Lower lobe of right lung (tissue), 2 donors: ENCODE measurements at places on chromosomes 13 and 19.
A peak's percentile ranks its signal among the peaks of the same experiment; 100 is the strongest.

DNA sequence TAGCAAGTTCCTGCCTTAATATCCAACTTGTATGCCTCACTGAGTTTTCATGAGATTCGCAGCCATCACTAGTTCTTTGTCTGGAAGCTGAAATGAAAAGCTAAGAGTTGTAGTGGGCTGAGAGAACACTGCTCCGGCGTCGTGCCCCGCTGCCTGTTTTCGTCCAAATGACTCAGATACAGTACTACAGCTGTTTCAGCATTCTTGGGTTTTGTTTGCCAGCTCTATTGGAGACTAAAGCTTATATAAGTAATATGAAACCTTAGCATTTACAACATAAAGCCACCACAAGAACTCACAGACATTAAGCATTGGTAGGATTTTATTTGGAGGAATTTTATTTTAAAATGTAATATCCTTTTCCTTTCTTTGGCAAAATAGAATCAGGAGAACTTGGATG, 299.7 kb downstream of the DLEU7 start:
- no peak for DNase-seq

DNA sequence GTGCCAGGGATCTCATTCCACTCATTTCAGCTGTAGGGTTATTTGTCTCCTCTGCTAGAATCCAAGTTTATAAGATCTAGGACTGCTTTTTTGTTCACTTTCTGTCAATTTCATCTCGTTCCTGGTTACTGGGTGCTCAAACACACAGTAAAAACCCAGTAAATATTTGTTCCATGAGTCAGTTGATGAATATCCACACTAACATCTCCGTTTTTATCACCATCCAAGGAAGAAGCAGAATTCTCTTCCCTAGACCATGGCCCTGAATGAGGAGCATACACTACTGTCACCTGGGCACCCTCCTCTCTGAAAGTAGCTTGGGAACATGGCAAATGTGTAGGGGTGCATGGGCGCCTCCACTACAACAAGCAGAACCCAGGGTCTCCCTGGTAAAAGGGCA, 390.8 kb downstream of the FOXO1 start:
- no peak for DNase-seq

- DNase-seq = no peak
These were observed 271.0 kb downstream of the SLITRK5 start for GRCh38 chr13:87942205-87942604.

DNA sequence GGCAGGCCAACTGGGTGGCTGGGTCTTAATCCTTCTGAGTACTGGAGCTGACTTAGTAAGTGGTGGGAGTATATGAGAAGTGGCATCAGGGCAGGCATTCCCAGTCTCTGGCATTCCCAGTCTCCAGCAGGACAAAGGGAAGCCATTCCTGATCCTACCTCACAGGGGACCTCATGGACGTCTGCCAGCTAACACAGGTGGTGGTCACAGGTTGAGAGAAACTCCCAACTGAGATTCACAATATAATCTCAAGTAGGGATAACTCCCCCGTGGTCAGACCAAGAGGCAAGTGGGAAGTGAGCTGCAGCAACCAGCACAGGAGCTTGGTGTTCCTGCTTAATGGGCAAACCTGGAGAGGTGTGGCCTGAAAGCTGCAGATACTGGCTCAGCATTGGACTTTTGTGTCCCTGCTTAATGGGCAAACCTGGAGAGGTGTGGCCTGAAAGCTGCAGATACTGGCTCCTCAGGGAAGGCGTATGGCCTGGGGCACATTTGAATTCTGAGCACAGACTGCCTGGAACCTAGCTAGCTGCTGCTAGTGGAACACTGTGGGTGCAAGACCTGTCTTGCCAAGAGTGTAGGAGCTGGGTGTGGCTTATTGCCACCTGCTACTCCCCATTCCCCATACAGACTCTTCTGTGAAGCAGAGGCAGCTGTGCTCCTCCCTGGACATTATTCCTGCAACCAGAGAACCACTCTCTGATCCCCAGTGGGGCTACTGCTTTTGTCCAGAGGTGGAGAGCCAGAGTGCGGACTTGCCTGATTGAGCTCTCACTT, 25.9 kb upstream of the OR10H2 start:
- no peak for DNase-seq

- peak; percentile 87 for DNase-seq
These were observed 2.2 kb upstream of the CEACAM6 start for GRCh38 chr19:41753159-41753558.

DNA sequence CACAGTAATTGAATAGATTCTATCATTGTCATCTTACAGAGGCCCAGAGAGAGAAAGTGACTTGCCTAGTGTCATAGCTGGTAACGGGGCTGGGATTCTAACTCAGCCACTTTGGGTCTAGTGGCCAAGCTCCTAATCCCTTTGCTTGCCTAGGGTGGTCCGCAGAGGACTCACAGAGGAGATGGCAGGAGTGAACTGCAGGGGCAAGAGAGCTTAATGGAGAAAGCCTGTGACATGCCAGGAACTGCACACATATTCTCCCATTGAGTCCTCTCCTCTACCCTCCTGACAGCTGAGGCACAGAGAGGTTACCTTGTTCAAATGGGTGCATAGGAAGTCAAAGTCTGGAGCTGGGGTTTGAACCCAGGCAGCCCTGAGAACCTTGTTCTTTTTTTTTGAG, 2.7 kb downstream of the LSR start:
- no peak for DNase-seq

GRCh38 chr13:110158226-110158625, 148.7 kb downstream of the COL4A1 start:
- no peak for DNase-seq

GRCh38 chr13:93561576-93562225, 335.1 kb downstream of the GPC6 start:
- no peak for DNase-seq

DNA sequence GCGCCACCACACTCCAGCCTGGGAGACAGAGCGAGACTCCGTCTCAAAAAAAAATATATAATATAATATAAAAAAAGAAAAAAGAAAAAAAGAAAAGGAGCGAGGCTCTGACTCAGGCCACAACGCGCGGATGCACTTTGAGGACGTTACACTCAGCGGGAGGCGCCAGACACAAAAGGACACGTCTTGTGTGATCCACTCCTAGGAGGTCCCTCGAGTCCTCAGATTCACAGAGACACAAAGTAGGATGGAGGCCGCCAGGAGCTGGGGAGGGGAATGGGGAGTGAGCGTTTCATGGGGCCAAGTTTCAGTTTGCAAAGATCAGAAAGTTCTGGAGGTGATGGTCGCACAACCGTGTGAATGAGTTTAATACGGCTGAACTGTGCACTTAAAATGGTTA, 8.5 kb upstream of the ABHD17A start:
- DNase-seq = no peak

DNA sequence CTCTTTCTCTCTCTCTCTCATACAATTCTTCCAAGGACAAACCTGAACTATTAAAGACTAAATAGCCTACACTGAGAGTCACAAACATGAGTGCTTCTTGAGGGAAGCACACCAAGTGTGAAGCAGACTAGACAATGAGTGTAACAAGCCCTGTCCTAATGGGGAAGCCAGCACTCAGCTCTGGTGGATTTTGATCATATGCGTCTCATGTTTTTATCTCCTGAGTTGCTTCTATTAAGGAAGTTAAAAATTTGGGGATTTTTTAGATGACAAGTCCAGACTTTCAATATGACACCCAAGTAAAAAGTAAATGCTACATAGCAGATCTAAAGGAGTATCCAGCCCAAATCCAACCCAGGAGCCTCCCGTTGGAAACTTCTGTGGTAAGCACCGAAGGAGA, 437.8 kb downstream of the RFC3 start:
- no peak for DNase-seq

DNA sequence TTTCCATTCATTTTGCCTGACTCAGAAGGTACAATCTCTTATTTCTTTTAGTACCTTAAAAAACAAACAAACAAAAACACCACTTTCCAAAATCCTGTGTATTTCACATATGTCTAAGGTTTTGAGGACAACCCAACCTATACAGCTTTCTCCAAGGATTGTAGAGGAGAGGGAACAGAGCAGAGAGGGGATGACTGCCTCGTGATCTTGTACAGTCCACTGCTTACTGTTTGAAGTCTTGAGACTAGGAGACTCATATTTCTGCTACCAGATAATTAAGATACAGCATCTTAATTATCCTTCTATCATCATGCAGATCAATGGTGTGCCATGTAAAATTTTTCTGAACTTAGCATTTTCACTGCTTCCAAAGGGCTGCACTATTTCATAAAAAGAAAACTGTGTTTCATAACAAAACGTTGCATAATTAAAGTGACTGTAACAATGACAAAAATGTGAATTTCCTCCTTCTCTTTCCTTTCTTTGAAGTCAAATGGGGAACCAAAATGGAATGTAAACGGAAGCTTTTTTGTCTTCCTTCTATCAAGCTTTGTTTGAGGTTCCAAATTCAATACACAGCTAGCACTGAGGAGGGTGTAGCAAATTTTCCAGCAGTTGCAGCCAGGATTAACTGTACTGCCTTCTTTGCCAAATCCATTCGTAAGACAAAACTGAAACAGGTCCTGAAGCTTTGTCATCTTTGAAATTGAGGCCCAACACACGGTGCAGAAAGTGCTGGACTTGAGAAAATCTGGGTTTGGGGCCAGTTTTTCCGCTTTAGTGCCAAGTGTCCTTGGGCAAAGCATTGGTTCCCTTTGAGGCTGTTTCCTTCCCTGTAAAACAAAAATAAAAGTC, 34.9 kb upstream of the RCBTB2 start:
- DNase-seq = no peak

- no peak for DNase-seq
These were observed 482.0 kb downstream of the DIAPH3 start for GRCh38 chr13:59681636-59682311.

- DNase-seq = peak; percentile 7
These were observed 15.1 kb downstream of the HPN start for GRCh38 chr19:35056513-35057063.

- no peak for DNase-seq
These were observed 6.1 kb downstream of the FIZ1 start for GRCh38 chr19:55593096-55593772.

DNA sequence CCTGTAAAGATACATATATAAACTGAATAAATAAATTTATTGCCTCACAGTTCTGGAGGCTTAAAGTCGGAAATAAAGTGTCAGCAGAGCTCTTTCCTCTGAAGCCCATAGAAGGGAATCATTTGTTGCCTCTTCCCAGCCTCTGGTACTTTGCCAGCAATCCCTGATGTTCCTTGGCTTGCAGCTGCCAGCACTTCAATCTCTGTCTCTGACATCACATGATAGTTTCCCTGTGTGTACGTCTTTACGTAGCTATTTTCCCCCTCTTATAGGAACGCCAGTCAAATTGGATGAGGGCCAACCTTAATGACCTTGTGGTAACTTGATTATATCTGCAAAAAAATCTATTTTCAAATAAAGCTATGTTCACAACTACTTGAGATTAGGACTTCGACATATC, 250.9 kb downstream of the LIG4 start:
- DNase-seq = no peak

DNA sequence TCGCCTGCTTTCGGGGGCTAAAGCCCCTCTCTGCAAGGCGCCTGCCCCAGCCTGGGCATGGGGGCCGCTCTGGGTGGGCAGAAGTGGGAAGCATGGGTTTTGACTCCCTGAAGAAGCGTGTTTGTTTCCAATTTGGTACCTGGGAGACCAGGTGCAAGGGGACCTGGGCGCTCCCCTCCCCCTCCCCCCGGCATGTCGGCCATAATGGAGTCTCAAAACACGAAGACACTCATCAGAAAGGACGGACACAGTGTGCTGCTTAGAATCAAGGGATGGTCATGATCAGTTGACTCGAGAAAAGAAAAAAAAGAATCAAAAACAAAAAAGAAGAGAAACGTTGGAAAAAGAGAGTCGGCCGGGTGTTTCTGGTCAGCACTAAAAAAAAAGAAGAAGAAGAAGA, 76.8 kb downstream of the IER2 start:
- no peak for DNase-seq

DNA sequence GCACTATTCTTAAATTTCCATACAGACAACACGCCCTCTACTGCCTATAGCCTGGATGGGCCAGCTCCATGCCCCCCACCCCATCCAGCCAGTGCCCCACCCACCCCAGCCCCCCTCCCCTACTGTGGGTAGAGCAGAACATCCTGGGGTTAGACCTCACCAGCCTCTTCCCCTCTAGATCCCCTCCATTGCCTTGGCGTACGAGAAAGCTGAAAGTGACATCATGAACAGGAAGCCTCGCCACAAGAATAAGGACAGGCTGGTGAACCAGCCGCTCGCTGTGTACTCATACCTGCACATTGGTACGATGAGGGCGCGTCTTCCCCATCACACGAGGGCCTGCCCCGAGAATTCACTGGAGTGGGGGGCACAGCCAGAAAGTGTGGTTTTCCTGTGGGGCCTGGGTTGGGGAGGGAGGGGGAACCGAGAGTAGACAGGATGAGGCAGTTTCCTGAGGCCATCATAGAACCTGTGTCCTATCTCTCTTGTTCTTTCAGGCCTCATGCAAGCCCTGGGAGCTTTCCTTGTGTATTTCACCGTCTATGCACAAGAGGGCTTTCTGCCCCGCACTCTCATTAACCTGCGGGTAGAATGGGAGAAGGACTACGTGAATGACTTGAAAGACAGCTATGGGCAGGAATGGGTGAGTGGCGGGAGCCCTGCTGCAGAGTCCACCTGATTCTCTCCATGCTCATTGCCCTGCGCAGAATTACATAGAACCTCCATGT, 29.1 kb downstream of the ATP12A start:
- no peak for DNase-seq

DNA sequence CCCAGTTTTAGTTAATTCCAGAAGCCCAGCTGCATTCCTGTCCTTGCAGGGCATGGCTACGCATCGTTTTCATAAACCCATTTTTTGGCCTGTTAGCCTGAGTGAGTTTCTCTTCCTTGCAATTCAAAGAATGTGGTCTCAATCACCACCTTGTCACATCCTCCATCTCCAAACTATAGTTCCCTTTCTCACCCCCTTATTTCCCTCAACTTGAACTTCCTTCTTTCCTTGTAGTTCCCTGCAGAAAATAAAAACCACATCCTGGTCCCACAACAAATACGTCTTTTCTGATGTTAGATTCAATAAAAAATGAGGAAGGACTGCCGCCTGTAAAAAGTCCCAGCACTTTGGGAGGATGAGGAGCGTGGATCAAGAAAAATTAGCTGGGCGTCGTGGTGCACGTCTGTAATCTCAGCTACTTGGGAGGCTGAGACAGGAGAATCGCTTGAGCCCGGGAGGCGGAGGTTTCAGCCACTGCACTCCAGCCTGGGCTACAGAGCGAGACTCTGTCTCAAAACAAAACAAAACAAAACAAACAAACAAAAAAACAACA, 13.2 kb downstream of the ADGRE3 start:
- DNase-seq = no peak

DNA sequence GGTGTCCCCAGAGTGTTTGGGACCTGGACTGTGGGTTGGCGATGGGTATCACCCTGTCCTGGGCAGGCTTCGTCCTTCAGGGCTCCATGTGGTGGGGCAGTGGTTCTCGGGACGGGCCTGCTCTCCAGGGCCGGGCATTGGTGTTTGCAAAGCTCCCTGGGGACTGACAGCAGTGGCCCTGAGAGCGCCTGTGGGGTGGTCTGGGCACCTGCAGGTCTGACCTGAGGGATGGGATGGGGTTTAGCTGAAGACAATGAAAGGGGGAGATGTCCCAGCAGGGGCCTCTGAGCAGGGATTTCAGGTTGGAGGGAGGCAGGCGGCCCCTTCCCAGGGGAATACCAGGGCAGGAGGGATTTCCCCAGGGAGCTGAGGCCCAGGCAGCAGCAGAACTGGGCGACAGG, 68.3 kb upstream of the MCF2L start:
- DNase-seq = no peak

GRCh38 chr19:49684251-49684982, 5.0 kb upstream of the ADM5 start:
- no peak for DNase-seq
